HEK293T (cell line): ENCODE measurements at places on chromosomes 1 and 21.

GRCh38 chr21:45324489-45325205 lies 37.0 kb upstream of the POFUT2 start:
- no peak for DNase-seq

DNA sequence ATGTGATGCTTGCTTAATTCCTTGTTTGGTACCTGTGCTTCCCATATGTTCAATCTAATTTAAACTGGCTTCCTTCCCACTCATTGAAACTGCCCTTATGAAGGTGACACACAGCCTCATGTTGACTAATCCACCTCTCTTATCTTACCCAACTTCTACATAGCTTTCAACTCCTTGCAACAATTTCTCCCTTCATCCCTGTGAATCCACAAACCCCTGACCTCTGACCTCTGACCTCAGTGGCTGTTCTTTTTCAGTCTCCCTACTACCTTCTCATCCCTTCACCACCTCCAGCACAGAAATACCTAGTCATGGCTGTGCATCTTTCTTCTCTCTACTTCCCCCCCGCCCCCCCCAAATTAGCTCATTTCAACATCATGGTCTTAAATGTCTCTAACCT lies 144.5 kb downstream of the TTLL7 start:
- no peak for DNase-seq

DNA sequence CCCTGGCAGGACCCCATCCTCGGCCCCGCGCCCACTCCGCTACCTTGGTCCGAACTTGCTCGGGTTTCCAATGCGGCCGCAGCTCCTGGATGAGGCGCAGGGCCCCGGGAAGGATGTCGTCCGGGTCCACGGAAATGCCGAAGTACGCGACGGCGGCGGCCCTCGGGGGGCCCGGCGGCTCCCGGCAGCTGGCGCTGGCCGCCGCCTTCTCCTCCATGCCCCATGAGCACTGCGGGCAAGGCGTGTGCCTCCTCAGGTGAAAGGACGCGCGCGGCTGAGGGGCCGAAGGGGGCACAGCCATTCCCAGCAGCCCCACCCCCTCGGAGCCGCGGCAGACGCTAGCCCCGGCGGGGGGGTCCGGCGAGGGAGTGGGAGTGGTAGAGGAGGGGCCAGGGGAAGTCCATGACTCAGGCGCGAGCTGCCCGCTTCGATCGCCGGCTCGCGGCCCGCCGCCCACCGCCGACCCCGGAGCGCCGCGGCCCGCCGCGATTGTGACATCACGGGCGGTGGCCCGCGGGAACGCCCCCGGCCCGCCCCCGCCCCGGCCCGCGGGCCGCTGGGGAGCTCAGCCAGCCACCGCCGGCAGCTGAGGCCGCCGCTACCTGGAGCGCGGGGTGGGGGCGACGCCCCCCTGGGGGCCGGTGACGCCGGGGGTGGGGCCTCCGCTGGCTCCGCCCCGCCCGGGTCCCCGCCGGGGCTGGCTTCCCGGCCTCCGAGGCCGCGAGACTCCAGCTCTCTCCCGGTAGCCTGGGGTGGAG lies at the start of gene ETNK2:
TSS of gene ETNK2 (minus strand) at position 493 of the 758 bp plus-strand sequence. CDS start at position 301, 192 bp downstream.
- peak; percentile 92 for DNase-seq

DNA sequence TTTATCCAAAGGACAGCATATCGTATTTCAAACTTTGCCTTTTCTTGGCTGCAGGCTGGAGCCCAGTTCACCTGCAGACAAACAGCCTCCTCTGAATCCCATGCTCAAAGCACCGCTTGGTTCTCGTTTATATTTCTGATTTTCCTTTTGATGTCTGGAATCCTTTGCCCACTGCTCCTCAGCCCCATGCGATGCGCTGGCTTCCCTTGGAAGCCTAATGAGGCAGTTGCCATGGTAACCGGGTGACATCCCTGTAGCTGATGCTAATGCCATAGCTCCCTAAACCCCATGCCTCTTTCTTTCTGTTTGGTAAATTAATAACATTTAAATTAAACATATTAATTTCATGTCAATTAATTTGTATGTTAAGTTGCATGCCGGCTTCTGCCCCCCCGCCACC lies 327.1 kb downstream of the PRDM2 start:
- no peak for DNase-seq

DNA sequence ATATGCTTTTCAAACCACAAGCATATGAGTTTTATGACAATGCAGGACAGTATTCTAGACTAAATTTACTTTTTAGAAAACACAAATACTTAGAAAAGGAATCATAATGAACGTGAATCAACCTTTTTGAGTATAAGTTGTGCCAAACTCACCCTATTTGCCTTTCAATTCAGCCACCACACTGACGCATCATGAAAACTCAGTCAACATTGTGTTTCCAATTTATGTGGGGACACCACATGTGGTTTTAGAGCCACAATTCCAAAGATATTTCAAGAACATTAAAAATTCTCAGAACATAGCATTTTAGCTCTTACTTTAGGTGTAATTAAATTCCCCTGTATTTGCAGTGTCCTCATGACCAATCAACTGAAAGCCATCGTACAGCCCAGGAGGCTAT lies 118.8 kb downstream of the PTBP2 start:
- no peak for DNase-seq

DNA sequence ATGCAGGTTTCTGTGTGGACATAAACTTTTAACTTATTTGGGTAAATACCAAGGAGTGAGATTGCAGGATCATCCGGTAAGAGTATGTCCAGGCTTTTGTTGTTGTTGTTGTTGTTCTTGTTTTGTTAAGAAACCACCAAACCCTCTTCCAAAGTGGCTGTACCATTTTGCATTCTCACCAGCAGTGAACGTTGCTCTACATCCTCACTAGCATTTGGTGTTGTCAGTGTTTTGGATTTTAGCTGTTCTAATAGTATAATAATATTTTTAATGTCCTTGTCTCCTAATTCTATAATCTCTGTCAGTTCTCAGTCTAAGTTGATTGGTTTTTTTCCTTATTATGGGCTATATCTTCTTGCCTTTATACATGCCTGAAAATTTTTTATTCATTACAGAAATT lies 37.8 kb downstream of the TENT5C start:
- DNase-seq: no peak

DNA sequence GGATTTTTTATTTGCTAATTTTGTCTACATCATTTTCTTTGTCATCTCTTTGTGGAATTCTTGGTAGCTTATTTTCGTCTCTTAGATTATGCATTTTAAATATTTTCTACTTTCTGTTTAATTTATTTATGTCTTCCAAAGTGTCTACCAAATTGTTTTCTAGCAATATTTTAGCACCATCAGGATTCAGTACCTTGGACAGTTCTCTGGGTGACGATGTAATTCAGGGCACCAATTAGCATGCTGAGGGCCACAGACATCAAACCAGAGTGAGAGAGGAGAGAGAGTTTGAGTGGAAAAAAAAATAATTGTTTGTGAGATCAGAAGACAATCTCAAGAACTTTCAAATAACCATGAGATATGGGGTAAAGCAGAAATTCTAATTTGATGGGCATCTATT lies 169.8 kb upstream of the CXADR start:
- DNase-seq: peak; percentile 26

- no peak for DNase-seq
Observed at GRCh38 chr21:46171585-46171984, 12.7 kb downstream of the SPATC1L start.
